ENCODE measurements at places on chromosomes 4 and X.
A peak's percentile ranks its signal among the peaks of the same experiment; 100 is the strongest.

DNA sequence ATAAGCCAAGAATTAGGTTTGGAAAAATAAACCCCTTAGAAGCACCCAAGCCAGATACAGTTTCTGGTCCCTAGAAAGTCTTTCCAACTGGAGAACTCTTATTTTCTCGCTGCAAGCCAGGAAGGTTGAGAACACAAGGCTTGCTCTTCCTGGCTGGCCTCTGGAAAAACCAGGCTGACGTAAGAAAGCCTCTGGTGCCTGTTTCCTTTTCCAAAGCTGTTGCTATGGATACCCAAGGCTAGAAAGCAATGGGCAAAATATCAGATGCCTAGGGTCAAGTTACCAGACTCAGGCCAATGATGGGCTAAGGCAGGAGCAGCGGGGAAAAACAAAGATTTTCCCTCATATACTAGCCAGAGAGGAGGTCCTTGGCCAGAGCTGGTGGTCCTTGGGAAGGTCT, 281.6 kb downstream of the KLHL13 start:
- DNase-seq: no peak

- DNase-seq: no peak
These were observed 11.1 kb downstream of the FABP2 start for GRCh38 chr4:119310826-119311225.

DNA sequence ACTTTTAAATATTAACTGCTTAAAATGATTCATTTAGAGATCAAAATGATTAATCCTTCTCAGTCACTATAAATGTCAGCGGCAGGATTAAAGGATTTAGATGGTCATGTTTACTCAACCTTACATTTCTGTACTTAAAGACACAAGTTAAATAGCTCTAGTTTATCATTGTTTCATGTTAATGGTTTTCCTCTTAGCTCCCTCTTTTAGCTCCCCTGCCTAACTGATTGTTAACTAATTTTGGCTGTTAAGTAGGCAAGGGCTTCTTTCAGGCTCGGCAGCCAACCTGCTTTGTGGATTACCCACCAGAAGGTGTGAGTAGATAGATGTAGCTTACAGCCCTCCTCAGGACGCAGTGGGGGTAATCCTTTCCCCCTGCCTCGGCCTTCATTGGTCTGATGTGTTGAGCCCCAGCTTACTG, 96.0 kb downstream of the TENM3 start:
- DNase-seq: no peak

GRCh38 chrX:20224814-20225487, 41.8 kb downstream of the RPS6KA3 start:
- no peak for DNase-seq

- DNase-seq: no peak
These were observed 6.6 kb downstream of the PAK3 start for GRCh38 chrX:111102636-111103035.

GRCh38 chr4:152508386-152508785, 27.5 kb downstream of the FBXW7 start:
- DNase-seq: no peak

DNA sequence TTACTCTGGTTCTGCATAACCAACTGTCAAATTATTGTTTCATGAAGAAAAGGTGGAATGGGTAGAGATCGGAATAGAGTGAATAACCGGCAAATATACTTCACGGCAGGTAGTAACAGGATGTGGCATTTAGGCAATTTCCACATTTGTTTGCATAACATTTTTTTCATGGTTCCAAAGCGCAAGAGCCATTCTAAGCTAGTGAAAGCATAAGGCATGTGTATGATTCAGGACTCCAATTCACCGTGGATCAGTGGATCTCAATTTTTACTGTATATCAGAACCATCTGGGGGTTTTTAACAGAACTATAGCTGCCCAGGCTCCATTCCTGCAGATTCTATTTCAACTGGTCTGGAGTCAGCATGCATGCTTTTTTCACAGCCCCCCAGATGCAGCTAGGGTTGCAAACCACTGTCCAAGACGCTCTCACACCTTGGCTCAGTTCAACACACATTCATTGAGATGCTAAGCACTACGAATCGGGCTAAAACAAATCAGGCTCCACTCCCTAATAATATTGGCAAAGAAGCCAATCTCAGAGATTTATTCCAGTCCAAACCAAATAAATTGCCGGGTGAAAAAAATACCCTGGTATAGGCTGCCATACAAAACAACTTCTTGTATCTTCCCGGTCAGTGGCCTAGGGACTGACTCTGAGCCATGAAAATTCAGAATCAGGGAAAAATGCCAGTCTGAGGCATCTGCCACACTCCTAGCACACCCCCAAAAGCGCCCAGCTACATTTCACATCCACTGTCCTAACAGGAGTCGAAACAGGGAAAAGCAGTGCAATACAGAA, 30.0 kb downstream of the AFAP1 start:
- no peak for DNase-seq

DNA sequence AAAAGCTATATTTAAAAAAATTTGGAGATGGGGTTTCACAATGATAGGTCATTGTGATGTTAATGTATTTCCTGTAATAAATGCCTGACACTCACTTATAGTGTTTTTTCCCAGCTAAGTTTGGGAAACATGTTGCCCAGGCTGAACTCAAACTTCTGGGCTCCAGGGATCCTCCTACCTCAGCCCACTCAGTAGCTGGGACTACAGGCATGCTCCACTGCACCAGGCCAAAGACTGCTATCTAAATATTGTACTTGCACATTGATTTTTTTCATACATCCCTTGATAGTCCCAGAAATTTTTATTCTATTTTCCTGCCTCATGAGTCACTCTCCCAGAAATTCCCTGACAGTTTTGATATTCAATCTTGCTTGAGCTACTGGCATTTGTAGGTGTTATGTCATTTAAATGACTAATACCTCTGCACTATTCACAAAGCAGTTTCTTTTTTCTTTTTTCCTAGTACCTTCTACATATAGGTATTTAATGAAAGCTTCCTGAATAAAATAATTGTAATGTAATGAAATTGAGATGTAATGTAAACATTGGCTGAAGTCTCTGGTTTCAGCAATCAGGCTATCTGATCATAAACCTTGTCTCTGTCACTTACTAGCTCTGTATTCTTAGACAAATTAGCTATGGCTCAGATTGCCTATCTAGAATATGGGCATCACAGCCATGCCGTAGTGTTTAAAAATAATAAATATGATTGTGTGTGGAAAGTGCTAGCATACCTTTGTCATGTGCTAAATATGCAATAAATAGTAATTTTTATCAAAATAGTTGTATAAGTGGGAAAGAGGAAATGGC, 1973.0 kb upstream of the AGA start:
- DNase-seq: no peak

DNA sequence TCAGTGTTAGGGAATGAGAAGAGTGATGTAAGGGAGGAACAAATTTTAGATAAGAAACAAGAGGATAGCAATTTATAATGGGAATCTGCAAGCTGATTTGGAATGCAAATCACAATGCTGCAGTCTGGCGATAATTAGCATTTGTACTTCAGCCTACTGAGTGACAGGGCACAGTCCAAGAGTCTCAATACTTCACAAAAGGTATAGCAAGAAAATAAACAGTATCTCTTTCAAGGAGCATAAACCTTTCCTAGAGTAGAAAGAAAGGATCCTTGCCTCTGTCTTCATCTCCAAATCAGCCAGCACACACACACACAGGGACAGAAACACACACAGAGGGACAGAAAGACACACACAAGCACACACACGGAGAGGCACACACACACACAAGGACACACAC, 1.1 kb upstream of the GPM6A start:
- DNase-seq: no peak

GRCh38 chrX:153766871-153767673, 3.0 kb downstream of the PLXNB3 start:
- DNase-seq: no peak

DNA sequence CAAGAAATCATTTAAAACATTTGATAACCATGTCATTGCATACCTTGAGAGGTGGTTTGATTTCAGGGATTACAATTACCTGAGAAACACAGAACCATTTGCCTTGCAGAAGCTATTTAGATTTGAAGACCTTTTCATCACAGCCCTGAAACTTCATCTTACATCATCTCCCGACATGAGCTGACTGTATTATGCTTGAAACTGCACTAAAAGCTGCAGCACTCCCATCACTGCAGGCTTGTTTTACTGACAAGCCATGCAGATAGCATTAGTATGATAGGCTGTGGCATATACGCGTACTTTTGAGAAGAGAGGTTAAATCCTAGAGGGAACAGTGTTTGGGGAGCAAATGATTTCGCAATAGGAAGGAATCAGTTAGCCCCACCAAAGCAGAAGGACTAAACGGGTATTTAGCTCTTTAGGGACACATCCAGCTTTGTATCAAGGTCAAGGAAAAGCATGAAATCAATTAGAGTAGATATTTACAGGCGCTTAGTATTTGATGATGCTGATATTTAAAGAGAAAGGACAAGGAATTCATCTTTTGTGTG, 133.2 kb upstream of the DIAPH2 start:
- no peak for DNase-seq

GRCh38 chrX:104922206-104922621, 298.3 kb downstream of the TEX13A start:
- peak; percentile 29 for DNase-seq

GRCh38 chr4:4585012-4585670, 43.3 kb upstream of the STX18 start:
- DNase-seq: no peak

DNA sequence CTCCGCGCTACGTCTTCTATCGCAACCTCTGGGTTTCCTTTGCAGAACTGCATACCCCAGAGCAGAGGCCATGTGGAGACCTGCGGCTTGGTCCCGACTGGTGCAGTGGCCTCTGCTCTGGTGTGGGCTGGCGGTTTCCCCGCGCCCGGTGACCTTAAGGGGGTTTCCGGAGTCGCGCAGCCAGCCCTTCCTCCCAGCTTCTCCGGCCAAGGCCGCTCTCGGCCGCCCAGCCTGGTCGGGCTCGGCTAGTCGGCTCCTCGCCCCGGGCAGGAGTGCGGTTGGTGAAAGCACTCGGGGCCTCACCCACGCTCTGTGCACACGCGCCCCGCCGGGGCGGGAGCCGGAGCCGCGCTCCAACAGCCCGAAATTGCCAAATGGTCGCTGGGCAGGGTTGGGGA, 84.9 kb downstream of the BCOR start:
- no peak for DNase-seq

DNA sequence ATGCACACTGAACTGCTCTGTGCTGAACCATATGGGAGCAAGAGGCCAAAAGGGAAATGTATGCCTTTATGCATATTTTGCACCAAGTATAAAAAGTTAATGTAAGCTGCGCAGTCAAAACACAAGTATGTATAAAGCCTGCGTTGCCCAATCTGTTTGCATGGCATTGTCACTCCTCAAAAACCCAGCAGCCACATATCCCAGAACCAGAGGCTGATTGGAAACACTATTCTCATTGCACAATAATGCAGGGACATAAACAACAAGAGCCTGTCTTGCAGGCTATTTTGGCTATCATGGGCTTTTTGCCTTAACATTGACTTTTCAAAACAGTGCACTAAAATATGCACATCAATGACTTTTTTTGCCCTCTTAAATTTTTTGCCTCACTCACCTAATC, 5.1 kb upstream of the ASB9 start:
- no peak for DNase-seq

DNA sequence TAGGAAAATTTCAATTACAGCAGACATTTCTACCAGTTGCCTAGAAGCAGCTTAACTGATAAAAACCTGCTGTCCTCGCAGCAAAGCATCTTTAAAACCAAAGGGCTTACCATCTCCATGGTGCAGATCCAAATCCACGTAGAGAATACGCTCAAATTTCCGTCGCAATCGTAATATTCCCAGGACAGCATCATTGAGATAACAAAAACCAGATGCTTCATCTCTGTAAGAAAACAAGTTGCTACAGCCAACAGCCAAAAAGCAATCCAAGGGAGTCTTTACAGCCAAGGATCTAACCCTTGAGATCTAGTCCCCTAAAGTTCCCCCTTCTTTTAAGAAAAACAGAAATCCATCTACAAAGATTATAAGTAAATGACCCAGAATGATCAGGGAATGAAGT, 77.6 kb downstream of the HDAC8 start:
- DNase-seq: no peak

DNA sequence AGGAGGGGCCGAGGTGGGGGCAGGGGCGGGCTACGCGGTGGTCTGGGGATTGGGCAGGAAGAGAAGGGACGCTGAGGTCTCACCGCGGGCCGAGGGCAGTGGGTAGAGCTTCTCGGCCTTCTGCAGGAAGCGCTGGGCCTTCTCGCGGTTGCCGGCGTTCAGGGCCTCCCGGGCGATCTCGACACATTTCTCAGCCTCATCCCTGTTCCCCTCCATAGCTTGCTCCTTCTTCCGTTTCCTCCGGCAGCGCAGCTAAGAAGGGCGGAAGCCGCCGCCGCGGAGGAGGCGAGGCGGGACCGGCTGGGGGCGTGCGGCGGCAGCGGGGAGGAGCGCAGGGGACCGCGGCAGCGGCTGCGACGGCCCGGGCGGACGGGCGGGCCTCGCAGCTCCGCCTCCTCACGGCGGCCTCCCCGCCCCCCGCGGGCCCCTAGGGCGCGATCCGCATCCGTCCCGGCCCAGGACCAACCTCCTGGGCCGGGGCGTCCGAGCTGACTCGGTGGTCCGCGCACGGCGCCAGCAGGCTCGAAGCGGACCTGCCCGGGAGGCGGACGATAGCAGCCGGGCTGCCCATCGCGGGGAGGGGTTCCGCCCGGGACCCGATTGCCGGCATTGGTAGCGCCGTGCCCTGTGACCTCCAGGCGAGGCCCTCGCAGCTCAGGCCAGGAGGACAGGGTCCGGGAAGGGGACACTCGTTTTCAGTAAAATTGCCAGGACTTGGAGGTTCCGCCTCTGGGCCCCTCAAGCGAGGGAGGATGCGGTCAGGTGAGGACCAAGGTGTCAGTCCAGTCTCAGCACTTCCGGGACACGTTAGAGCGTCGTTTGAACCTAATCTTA, at the start of gene DNAJB14:
DNAJB14 (minus strand) TSS at position 263 of the 834 bp plus-strand sequence; CDS start at position 216, 47 bp downstream.
- DNase-seq: peak; percentile 63

DNA sequence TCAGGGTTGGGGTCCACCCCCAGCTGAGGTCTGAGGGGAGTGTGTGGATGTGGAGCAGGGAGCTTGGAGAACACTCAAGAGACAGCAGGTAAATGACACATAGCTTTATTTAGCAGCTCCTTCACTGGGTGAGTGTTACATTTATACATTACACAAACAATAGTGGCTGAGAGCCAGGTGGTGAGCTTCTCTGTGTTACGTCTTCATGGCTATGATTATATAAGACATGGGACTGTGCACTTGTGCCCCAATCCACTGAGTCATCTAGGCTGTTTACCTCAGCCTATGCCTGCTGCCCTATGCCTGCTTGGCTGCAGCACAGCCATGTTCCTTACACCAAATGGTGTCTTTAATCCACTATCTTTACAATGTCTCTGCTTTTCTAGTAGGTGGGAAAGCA, 459.6 kb downstream of the AFF2 start:
- DNase-seq: no peak

GRCh38 chr4:150238591-150238990, 160.3 kb downstream of the DCLK2 start:
- DNase-seq: no peak

- DNase-seq: no peak
These were observed 17.2 kb upstream of the CENPU start for GRCh38 chr4:184750926-184751584.
